CD4-positive, alpha-beta T cell treated with Interleukin-4 for 4 hours (primary cell): ENCODE measurements at places on chromosomes 1 and 21.
A peak's percentile ranks its signal among the peaks of the same experiment; 100 is the strongest.

DNA sequence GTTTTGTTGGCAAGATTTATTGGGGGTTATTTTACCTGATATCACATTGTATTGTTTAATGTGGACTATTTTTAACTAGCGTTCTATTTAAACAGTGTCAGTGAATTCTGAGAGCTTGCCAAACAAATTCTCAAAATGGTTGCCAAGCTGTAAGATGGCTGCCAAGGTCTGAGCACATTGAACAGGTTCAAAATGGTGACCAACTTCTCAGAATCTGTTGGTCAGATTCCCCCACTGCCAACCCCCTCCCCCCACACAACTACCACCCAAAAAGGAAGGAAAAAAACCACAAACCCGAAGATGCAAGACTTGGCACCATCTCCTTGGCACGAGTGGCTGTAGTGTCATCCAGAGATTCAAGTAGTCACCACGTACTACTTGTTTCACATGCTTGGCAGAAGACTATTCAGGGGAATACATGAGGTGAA is 159.1 kb downstream of the NFIA start:
- no peak for DNase-seq

DNA sequence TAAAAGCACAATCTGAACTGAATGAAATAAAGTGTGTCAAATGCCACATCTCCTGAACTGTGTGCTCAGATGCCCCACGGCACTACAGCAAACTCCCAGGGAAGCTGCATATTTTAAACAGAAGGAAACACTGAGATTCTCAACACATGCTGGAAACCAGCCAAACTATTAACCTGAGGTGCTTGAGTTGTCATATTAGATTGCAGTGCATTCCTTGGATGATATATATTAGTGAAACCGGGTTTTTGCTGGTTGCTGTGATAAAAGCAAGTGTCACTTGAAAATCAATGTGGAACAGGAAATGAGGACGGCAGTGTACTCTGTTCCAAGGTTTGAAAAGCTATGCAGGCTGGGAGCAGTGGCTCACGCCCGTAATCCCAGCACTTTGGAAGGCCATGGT is 8.7 kb downstream of the SYNJ1 start:
- DNase-seq: no peak

DNA sequence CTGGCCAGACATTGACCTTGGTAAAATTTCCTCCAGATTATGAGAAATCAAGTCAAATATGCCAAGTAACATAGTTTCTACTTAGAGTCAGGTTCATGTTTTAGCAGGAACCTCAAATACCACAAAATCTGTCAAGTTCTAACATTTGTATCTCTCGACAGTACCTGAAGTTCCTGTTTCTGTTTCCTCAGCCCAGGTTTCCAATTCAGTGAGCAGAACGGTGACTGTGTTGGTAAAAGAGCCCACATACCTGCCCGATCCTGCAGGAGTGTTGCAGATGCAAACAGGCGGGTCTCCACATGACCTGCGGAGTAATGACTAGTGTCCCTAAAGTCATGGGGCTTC is 57.9 kb upstream of the LGALS8 start:
- peak; percentile 31 for DNase-seq

- DNase-seq: no peak
These were observed 57.6 kb downstream of the KCNK2 start for GRCh38 chr1:215140135-215140534.

DNA sequence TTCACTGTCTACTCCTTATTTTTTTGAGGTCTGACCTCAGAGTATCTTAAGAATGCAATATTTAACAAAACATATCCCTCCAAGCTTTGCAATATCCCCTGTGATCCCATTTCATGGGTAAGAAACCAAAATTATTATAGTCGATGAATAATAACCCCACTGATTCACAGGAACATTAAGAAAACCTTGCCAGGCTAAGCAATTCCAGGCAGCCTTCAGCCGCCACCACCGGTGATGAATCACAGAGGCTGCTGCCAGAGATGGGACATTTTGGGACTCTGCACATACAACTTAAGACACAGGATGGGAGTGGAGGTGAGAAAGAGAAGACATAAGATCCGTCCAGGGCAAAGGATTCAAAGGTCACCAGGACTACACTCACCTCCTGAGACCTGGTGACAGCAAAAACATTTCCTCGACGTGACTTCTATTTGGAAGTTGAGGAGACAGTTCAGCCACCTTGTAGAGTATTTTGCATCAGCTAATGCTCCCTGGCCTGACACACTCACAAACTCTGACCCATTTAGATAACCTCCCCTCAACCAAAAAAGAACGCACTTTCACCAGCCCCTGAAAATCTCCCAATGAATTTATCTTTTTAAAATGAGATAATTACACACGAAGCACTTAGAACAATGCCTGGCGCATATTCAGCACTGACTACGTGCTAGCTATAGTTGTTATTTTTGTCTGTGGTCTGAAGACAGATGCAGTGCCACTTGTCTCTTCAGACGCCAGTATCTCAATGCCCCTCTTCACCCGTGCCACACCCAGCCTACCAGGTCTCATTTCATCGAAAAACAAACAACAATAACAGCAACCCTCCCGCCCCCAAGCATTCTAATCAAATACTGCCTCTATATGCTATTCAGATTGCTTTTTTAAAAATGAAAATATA is 17.8 kb upstream of the OVAAL start:
- DNase-seq: no peak

GRCh38 chr1:221228594-221228993 is 349.4 kb downstream of the HLX start:
- DNase-seq: no peak

GRCh38 chr1:34369701-34370455 is 193.2 kb downstream of the C1orf94 start:
- DNase-seq: no peak

GRCh38 chr1:13948888-13949391 is 249.0 kb downstream of the PRDM2 start:
- no peak for DNase-seq

DNA sequence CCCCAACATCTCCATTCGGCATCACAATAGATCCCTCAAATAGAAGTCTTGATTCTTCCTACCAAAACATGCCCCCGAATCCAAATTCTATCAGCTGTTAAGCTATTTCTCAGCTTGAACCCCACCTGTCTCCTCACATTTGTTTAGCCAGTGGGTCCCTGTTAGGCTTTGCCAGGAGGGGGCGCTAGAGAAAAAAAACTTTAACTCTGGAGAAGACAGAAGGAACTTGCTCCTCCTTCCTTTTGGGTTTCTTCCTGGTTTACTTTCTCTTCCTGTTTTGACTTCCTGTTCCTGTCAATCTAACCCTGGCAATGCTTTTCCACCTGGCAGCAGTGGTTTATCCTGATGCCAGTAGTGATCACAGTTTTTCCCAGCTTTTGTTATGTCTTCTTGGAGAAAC is 95.6 kb upstream of the KCNK1 start:
- no peak for DNase-seq

DNA sequence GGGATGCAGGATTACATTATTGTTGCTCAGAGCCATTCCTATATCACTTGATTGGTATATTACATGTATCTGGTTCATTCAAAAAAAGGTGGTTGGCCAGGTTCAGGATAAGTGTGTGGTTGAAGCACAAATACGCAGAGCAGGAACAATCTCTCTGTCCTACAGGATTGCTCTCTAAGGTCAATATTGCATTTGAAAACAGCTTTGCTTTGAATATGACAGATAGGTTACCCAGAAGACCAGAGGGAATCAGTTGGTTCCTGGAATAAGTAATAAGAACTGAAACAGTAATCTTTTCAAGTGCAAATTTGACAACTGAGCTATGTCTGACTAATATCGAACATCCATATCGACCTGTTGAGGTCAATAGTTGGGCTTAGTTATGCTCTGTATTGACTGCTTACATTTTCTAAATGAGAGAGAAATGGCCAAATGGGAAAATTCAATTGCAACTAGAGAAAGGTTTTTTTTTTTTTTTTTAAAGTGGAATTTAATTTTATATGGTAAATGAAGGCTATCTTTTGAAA is 176.8 kb downstream of the ATP6V1G3 start:
- no peak for DNase-seq

GRCh38 chr21:35384375-35384774 is 335.3 kb upstream of the RUNX1 start:
- no peak for DNase-seq

DNA sequence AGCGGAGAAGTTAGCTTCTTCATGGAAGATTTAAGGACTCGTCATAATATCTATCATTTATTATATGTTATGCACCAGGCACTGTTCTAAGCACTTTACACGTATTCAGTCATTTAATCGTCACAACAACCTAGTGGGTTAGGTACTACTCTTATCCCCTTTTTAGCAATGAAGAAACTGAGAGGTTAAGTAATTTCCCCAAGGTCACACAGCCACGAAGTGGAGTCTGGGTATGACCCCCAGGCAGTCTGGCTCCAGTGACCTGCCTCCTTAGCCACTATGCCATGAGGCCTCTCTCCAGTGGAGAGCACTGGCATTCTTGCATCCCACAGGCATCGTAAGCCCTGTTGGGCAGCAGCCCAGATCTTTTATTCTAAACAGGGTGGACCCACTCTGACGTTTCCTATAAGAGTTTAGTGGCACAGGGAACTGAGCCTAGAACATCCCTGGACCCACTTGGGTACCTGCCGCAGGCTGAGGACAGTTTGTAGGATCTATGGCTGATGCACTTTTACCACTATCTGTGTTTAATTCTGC is 123.0 kb downstream of the NAV1 start:
- DNase-seq: no peak

DNA sequence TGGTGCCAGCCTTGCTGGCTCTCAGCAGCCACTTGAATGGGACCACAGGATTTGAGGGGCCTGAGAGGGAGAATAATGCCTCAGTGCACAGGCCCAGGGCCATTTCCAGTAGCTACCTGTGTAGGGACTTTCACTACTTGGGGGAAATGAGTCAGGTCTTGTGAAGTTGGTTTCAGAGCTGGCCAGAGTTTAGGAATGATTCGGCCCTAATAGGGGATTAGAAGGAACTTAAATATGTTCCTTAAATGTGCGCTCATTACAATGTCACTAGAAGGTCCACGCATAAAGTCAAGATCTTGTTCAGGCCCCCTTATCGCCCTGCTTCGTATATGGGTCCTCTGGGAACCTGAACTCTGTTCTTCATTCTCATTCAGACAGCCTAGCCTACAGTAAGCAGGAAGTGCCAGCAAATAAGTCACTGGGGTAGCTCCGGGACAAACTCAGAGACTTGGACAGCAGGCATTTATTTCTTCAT is 5.6 kb upstream of the AKR1A1 start:
- DNase-seq: no peak

DNA sequence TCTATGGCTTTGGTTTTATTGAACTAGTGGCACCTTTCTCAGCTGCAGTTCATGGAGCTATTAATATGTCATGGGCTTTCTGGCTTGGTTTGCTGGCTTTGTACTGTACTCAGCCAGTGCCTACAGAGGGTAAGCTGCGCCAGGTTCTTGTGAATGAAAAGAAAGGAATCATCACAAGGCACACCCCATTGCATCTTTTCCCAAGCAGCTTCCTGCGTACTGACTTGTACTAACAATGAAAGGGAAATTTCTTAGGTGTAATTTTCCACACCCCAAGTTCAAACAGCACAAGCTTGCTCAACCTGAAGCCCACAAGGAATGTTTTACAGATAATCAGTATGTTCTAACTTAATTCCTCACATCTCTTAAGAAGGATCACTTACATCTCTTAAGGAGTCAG is 78.0 kb upstream of the TNFSF18 start:
- no peak for DNase-seq

DNA sequence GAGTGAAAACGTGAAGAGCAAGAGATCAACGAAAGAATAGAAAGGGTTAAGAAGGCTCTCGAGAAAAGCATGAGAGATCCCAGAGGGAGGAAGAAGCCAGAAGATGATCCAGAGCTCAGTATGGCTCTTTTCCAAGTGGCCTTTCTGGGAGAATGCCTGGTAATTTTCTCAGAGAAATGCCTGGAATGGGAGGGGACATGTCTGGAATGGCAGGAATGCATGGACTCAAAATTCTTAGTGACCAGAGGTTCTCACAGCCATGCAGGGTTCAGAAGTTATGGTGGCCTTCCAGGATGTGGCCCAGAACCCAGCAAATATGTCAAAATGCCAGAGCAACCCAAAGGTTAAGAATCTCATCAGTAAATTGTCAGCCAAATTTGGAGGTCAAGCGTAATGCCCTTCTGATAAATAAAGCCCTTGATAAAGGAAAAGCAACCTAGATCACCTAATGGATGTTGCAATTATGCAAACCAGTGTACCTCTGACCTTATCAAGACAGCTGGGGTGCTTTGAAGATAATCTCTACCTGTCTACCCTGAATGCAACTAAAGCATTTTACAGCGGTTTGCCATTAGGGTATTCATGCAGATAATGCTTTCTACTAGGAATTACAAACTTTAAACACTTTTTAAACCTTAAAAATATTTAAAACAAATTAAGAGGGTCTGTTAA is 53.1 kb downstream of the NBPF6 start:
- DNase-seq: no peak

DNA sequence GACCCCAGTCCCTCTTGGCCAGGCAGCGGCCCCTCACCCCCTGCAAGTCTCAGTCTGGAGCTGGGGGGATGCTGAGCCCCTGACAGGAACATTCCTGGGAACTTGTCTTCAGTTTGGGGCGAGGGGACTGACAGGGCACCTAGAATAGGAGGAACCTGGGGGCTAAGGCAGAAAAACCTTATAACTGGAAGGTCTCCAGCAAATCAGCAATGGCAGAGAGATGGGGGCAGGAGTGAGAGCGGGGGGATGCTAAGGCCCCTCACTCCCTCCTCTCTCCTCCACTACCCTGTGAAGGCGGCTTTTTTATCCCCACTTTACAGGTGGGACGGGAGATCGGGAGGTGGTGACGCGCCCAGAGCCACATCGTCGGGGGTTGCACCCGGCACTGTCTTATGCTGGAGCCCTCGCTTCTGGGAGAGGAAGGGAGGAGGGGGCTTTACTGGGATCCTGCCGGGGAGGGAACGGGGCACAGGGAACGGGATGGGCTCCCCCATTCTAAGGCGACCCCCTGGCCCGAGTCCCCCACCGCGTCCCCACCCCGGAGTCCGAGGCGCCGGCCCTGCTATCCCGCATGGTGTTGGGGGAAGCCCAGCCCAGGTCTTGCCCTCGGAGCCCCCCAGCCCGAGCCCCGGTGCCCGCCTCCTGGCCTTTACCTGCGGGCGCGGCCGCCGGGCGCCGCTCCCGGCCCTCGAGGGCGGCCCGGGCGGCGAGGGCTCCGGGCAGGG is 456 bp downstream of the COL8A2 start:
- DNase-seq: no peak

DNA sequence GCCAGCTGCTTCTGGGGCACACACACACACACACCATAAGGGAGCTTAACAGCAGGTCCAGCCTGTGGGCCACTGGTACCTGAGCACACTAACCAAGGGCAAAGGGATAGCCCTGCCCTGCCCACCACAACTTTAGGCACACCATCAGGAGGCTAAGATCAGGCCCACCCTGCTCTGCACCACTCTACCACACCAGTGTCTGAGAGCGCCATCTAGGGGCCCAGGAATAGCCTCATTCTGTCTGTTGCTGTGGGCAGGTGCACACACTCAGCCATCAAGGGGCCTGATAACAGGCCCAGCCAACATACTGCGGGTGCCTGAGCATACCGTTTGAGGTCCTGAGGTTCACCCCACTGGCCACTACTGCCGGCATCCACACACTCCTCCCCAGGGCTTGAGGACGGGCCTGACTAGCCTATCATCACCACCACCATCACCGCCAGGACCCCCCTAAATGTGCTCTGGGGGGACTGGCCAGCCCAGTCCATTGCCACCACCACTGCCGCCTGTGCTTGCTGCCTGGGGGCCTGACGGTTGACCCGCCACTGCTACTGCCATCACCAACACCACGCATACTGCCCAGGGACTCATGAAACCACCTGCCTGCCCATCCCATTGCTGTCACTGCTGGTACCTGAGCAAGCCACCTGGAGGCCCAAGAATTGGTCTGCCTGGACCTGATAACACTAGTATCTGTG is 31.3 kb downstream of the NSL1 start:
- peak; percentile 34 for DNase-seq
